ENCODE measurements at places on chromosomes 3 and 15. TPM values are rescaled to one million over a fixed set of nuclear protein-coding genes. Genes with fewer than 3 reads are reported as not detected.
A peak's percentile ranks its signal among the peaks of the same experiment; 100 is the strongest.

DNA sequence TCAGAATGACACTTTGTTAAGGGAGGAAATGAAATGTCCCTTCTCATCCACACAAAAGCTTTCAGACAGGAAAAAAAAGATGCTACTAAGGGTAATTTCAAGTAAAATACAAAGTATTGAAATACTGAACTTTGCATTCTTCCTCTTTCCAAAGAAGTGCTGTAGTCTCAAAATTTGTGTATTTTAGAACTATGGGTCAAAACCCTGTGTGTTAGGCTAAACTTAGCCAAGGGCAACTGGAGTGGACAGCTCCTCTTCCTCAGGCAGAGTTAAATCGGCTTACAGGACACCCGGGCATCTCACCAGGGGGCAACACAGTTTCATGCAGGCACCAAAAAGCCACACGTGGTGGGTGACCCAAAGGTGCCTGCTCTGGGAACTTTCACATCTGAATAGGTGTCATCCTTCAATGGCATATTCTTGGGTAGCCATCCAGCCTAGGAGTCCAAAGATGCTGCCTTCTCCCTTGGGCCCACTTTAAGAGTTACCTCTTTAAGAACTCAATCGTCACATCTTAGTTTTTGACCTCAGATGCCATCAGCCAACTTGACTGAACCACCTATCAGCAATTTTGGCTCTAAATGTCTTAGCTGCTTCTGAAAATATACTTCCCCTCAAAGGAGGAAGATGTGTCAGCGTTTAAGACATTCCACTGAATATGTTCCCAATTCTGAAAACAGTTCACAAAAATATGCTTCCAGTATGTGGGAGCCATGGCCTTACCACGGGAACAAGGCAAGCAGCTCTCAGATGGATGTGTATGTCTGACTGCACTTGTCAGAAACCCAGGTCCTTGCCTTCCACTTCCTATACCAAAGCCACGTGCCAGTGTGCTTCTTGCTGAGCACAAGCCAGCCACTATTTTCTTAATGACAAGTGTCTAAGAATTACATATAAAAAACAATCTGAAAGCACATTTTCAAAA, 32.2 kb upstream of the MUC13 start:
- DNase-seq, result no peak

DNA sequence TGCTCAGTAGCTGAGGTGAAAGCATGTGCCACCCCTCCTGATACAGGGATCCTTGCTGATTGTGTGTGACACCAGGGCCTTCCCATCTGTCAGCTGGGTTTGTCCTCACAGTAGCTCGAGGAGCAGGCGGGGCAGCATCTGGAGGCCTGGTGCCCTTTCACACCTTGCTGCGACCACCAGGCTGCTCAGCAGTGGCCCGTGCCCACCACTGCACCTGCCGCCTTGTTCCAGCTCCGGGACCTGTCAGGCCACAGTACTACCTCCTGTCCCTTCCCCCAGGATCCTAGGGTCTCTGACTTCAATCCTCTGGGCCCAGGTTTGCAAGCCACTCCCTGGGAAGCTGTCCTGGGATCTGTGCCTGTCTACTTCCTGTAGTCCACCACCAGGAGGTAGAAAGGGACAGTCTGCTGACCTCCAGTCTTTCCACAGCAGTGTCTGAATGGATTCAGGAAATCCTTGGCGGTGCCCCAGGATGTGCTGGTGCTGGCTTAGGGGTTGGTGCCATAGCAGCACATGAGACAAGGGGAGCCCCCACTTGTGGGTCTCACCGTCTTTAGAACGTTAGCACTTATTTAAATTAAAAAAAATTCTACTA, 27.5 kb downstream of the APBA2 start:
- no peak for DNase-seq

DNA sequence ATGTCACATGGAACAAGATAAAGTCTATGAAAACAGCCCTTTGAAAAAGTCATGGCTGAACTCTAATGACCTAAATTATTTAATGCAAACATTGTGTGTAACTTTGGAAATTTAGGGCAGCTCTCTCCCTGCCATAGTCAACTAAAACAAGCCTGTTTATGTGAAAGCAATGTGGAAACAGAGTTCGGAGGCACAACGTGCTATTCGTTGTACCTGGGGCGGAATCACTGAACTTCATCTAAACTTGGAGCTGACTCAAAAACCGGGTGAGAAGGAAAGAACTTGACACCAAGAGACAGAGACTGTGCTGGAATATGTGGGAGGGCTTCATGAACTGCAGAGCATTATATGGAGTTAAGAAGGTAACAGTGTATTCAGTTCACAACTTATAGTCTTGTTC, 764.9 kb upstream of the GOLIM4 start:
- DNase-seq, result no peak

- DNase-seq, result peak; percentile 72
These were observed 41.9 kb downstream of the NOX5 start for GRCh38 chr15:69056365-69056764.

The MTMR10 gene
- total RNA-seq, result 11.5 TPM

GRCh38 chr3:16869261-16870005, 15.3 kb upstream of the PLCL2 start:
- DNase-seq, result no peak
